ENCODE measurements at places on chromosomes 3 and 15.

DNA sequence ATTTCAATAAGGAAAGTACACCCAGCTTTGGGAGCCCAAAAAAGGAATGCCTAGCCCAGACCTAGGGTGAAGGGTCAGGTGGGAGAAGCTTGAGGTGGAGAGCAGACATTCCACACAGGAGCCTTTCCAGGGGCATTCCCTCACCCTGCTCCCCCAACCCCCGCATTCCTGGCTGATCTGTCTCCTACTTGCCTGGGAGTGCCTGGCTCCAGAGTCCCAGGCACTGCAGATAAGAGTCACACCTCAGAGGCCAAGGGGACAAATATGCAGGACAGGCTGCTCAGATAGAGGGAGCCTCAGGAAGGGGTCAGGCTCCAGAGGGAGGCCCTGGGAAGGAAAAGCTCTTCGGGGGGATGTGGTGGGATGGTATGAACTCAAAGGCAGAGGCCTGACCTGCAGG lies 20.8 kb upstream of the HCN4 start:
- no peak for DNase-seq

GRCh38 chr3:132232231-132232792 lies 84.9 kb upstream of the ACP3 start:
- peak; percentile 25 for DNase-seq

- peak; percentile 89 for DNase-seq
Measured at GRCh38 chr15:33330931-33331330, 20.2 kb downstream of the RYR3 start.

- no peak for DNase-seq
Measured at GRCh38 chr3:4419920-4420319, 47.1 kb downstream of the SUMF1 start.

- no peak for DNase-seq
Measured at GRCh38 chr15:73872346-73872745, 1.0 kb upstream of the TBC1D21 start.

DNA sequence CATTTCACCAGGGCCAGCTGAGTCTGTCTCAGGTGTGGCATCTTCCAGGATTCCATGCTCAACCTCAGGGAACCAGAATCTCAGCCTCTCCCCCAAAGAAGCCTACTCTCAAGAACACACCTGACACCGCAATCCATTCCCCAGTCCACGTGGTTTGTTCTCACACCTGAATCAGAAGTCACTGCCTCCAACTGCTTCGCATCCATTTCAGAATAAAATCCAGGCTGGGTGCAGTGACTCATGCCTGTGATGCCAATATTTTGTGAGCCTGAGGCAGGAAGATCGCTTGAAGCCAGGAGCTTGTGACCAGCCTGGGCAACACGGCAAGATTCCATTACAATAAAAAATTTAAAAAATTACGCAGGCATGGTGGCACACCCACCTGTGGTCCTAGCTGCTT lies 212.2 kb downstream of the FOXP1 start:
- DNase-seq: no peak
